ENCODE measurements at places on chromosomes 7 and 10.
A peak's percentile ranks its signal among the peaks of the same experiment; 100 is the strongest.

GRCh38 chr7:12549106-12549505 is 21.4 kb upstream of the SCIN start:
- no peak for ATAC-seq

DNA sequence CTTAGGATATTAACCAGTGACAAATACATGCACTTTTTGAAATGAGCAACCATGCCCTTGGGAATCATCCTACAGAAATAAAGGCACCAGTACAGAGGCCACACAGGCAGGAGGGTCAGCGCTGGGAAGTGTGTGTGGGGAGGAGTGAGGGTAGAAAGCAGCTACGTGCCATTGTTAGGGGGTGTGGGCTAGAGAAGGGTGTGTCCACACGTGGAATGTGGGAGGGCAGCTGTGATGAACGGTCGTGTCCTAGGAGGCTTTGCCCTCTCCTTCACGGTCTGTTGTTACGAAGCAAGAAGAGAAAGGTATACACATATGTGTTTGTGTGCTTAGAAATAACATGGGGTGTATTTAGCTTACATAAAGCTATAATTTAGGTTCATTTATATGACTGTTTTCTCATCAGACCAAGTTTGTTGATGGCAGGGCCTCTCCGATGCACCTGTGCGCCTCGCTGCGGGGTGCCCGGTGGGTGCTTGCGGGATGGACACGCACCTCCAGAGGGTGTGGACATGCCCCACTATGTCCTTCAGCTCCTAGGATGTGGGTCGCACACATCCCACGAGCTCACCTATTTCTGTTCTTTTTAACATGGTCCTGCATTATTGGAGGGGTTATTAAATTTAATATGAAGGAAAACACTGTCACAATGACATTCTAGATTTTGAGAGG is 16.9 kb upstream of the GET4 start:
- peak; percentile 22 for ATAC-seq

DNA sequence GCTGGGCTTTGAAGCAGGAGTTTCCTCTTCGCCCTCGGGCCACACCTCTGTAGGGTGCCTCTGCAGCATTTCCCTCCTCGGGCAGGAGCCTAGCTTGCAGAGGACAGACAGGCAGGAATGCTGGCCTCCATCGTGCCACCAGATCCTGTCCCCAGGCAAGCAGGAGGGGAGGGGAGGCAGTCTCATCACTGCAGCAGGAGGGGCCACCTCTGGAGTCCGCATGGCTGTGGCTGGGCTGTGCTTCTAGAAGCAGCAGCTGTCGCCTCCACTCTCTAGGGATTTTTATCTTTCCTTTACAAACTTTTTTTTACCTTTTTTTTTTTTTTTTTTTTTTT is 181.4 kb downstream of the CUX1 start:
- ATAC-seq = no peak

GRCh38 chr7:18356191-18356645 is 139.3 kb upstream of the HDAC9 start:
- peak; percentile 62 for ATAC-seq

GRCh38 chr10:15209827-15210509 is 41.5 kb upstream of the NMT2 start:
- peak; percentile 72 for ATAC-seq

GRCh38 chr7:27302590-27302989 is 60.0 kb downstream of the EVX1 start:
- ATAC-seq = no peak

- no peak for ATAC-seq
Observed at GRCh38 chr10:43253461-43254198, 13.2 kb downstream of the RASGEF1A start.

DNA sequence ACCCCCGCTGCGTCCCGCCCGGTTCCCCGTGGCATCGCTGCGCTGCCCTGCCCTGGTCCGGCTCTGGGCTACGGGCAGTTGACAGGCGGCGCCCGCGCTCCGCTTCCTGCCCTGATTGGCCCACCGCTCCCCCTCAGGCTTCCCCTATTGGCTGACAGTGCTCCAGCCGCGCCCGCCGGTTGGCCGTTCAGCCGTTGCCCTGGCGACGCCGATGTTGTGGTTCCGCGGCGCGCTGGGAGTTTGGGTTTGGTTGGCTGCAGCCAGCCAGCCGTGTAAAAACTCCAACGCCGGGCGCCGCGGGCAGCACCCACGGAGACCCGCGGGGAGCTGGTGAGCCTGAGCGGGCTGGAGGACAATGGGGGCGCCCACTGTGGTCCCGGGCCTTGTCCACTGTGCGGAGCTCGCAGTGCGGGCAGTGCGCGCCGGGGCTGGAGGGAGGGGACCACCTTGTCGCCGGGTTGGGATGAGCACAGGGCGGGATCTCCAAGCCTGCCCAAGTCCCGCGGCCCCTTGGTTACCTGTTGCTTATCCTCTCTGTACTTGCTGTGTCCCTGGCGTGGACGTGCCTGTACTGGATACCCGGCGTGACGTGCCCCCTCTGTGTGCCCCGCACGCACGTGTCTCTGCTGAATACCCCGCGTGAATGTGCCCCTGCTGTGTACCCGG is at the start of gene C7orf57:
TSS of gene C7orf57 (plus strand) at position 243 of the 666 bp plus-strand sequence. CDS start 766 bp downstream, outside the sequence.
- ATAC-seq = peak; percentile 97

- ATAC-seq = no peak
Observed at GRCh38 chr7:100266576-100267354, 40.7 kb upstream of the SPDYE3 start.

- ATAC-seq = no peak
Observed at GRCh38 chr7:27418541-27418940, 175.9 kb downstream of the EVX1 start.

DNA sequence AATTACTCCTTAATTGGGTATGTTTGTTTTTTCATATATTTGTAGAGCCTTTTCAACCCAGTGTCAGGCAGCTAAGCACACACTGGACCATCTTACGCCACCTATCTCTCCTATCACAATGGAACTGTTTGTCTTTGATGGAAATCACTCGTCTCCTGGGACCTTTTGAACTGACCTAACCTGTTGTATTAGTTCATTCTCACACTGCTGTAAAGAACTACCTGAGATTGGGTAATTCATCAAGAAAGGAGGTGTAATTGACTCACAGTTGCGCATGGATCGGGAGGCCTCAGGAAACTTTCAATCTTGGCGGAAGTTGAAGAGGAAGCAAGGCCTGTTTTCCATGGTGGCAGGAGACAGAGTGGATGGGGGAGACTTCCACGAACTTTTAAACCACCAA is 182.0 kb downstream of the TCERG1L start:
- ATAC-seq = peak; percentile 74

GRCh38 chr10:84837041-84837812 is 508.8 kb downstream of the CCSER2 start:
- no peak for ATAC-seq

- no peak for ATAC-seq
Observed at GRCh38 chr10:72089618-72090017, 1.3 kb upstream of the SPOCK2 start.

DNA sequence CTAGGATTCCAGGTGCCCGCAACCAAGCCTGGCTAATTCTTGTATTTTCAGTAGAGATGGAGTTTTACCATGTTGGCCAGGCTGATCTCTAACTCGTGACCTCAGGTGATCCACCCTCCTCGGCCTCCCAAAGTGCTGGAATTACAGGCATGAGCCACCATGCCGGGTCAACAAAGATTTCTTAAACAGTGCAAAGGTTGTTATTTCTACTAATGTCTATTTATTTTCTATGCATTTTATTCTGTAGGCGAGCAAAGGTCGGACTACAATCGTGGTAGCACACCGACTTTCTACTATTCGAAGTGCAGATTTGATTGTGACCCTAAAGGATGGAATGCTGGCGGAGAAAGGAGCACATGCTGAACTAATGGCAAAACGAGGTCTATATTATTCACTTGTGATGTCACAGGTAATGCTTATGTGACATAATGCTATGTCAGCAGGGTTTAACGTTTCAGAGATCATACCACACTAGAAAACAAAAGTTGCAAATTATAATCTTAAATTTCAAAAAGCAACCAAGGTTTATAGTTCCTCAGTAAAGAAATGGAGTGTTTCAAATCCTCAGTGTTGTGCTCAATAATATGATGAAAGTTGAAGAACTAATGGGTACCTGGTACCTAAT is 65.9 kb downstream of the ABCB5 start:
- ATAC-seq = no peak

DNA sequence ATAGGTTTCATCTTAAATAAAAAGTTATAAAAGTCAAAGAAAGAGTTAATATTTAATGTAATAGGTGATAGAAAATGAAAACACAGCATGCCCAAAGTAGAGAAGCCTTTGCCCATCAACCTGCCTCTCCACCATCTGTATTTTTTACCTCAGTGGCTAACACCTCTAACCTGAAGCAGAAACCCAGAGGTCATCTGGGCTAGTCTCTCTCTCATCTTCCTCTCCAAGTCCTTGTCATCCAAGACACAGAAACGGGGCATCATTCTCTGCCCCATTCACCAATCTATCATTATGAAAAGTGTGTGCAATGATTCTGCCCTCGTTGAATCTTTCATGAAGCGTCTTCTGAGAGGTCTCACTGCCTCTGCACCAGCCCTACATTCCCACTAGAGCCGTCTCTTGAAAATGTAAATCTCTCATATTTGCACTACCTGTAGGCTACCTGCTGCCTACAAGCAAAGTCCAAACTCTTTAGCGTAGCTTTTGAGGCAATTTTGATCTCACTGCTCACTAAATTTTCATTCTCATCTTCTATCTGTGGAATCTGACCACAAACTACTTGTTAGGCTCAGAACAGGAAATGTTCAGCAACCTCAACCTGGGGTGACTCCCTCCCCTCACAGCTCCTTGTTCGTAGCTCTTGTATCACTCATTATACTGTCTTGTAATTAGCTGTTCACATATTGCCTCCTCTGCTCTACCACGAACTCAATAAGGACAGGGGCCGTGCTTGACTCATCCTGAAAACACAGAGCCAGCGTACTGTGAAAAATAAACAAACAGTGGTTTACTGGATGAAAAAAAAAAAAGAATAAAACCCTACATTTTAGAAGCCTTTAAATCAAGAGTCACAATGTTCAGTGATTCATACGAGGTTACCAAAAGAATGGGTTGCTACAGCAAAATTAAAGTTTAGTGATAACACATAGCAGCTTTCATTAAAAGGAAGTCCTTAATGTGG is 83.1 kb downstream of the CTNNA3 start:
- no peak for ATAC-seq

DNA sequence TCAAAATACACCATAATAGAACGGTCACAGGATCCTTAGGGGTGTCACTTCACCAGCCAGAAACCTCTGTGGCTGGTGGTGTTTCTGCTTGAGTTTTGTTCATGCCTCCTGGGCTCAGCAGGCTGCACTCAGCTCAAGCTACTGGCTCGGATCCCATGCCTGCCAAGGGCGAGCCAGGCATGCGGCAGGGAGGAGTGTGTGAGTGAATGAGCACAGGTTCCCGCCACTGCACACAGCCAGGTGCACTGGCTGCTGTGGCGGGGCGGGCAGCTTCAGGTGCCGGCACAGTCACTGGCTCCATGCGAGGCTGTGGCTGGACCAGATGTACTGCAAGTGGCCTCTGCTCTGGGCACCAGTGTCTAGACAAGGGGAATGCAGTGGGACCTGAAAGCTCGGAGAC is 29.5 kb downstream of the CLDN12 start:
- peak; percentile 86 for ATAC-seq

GRCh38 chr7:65968256-65969185 is 13.5 kb downstream of the GUSB start:
- no peak for ATAC-seq

- peak; percentile 73 for ATAC-seq
Observed at GRCh38 chr10:78634389-78634815, 434.4 kb upstream of the ZMIZ1 start.

- no peak for ATAC-seq
Observed at GRCh38 chr7:103803631-103804030, 185.8 kb downstream of the RELN start.

GRCh38 chr7:28678431-28678965 is 266.2 kb downstream of the CREB5 start:
- no peak for ATAC-seq

DNA sequence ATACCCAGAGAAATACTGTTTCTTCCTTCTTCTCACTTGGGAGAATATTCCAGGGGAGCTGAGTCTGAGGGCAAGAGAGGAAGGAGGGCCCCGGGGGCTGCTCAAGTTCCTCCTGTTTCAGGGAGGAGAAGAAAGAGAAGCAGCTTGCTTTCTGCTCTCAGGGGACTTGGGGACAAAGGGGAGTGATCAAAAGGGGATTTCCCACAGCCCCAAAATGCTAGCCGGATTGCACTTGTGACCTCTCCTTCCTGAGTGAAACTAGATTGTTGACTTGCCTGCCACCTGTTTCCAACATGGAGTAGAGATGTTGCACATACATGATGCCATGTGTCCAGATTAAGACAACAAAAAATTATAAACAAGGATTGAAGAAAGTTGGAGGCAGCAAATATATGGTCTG is 28.7 kb upstream of the PDCD4 start:
- ATAC-seq = no peak

- no peak for ATAC-seq
Observed at GRCh38 chr10:51552879-51553278, 146.5 kb downstream of the CSTF2T start.

- no peak for ATAC-seq
Observed at GRCh38 chr7:103871473-103871872, 118.0 kb downstream of the RELN start.

Measured in esophagus mucosa (tissue), 1 donor.